ENCODE measurements at places on chromosomes 3 and 15.

DNA sequence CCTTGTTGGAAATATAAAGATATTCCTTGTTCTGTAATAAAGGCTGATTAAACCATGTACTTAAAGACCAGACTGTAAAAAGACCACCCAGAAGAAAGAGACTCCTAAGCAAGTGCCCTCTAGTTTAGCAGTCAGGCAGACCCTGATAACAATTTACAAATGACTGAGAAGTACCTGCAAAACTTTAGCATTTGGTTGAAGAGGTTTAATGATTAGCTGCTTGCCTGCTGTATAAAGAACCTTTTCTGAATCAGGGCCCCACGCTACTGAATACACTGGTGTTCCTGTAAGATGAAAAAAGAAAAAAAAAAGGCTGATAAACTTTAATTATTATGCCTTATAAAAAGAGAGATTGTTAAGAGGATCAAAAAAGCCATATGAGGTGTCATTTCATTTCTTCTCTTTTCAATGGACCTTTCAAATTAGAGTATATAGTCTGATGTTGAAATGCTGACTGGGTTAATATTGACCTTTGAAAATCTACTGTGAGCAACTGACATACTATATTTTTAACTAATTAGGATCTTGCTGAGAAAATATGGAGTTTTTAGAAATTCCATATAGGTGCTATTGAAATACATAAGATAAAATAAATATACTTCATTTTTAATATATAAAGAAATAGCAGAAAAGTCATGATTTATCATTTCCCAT lies 33.0 kb downstream of the IFT80 start:
- DNase-seq: no peak

- no peak for DNase-seq
Observed at GRCh38 chr15:41933771-41934170, 38.6 kb downstream of the EHD4 start.

DNA sequence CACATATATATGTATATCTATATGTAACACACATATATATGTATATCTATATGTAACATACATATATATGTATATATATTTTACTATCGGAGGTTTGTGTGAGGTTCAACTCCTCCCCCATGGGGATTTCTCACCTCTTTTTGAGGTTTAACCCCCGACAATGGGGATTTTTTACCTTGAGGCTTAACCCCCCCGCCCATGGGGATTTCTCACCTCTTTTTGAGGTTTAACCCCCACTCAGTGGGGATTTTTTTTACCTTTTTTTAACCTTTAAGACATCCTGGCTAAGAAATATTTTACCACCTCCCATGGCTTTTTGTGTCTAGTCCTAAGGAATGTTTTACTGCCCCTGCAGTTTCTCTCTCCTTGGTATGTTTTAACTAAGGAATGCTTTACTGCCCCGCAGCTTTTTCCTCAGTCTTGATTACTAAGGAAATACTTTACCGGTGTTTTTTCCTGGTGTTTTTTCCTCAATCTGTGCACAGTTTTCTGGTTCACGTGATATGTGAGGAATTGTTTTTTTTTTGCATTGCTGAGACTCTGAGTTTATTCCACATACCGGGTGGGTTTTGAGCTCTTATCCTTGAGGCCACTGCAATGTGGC lies 185.2 kb downstream of the KLF13 start:
- no peak for DNase-seq

GRCh38 chr15:42785569-42785968 lies 48.6 kb upstream of the CDAN1 start:
- DNase-seq: no peak

DNA sequence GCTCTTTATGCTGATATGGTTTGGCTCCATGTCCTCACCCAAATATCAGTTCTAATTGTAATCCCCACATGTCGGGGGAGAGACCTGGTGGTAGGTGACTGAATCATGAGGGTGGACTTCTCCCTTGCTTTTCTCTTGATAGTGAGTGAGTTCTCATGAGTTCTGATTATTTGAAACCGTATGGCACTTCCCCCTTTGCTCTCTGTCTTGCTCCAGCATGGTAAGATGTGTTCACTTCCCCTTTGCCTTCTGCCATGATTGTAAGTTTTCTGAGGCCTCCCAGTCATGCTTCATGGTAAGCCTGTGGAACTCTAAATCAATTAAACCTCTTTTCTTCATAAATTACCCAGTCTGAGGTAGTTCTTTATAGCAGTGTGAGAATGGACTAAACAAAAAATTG lies 107.6 kb downstream of the IMPG2 start:
- DNase-seq: no peak

Measured in stimulated activated CD8-positive, alpha-beta memory T cell treated with anti-CD3 and anti-CD28 coated beads, Interleukin-4, amount 100 ng/mL, for 1 hour (primary cell).